ENCODE measurements at places on chromosomes 6 and 20. TPM values are rescaled to one million over a fixed set of nuclear protein-coding genes. Genes with fewer than 3 reads are reported as not detected.

DNA sequence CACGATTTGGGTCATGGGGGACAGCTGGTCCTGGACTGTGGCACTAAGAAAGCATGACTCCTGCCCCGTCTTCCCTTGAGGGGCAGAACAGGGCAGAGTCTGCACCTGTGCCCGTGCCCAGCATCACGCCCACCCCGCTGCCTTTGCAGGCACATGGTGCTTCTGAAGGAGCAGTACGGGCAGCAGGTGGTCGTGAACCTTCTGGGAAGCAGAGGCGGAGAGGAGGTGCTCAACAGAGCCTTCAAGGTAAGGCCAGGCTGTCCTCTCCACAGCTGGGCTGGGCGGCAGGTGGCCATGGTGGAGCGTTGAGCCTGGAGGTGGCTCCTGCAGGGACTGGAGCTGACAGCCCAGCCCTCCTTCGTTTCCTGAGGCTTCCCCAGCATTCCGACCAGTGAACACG is 77.4 kb downstream of the SYNJ2 start:
- DNase-seq, result no peak

- DNase-seq, result peak; percentile 69
Observed at GRCh38 chr20:846894-847278, 13.4 kb downstream of the FAM110A start.

- DNase-seq, result no peak
Observed at GRCh38 chr6:122615409-122615808, 5.2 kb downstream of the PKIB start.

- DNase-seq, result no peak
Observed at GRCh38 chr20:61560361-61560853, 308.3 kb downstream of the CDH4 start.

- DNase-seq, result peak; percentile 23
Observed at GRCh38 chr20:651713-652614, 1.0 kb downstream of the SRXN1 start.

GRCh38 chr20:62782149-62782892 is 14.0 kb upstream of the MRGBP start:
- no peak for DNase-seq

TXLNB gene
- total RNA-seq, result 0.31 TPM

- no peak for DNase-seq
Observed at GRCh38 chr6:165692106-165692653, 29.1 kb upstream of the PDE10A start.

DNA sequence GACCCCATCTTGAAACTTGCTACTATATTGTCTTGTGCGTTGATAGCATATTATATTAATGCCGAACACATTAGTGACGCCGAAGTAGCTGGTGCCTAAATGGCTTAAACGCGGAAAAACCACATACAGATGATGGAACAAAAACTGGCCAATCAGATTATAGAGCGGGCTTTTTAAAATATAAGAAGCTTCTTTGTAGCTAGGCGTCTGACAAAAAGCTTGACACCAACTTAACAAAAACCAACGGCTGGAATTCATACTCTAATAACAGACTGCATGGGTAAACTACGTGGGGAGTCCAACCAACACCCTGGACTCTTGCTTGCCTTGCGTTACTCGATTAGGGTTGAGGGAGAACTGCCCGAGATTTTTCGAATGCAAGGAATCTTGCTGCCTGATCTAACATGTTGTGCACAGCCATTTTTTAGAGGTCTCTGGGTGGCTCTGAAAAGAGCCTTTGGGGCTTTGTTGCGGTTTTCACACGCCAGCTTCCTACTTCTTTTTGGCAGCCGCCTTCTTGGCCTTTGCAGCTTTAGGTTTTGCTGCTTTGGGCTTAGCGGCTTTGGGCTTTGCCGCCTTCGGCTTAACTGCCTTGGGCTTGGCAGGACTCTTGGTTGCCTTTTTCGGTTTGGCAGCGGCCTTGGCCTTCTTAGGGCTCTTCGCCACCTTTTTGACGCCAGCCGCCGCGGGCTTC is 45.7 kb downstream of the OR2B2 start:
- peak; percentile 76 for DNase-seq

E2F1 gene
- 66.8 TPM for total RNA-seq

DNA sequence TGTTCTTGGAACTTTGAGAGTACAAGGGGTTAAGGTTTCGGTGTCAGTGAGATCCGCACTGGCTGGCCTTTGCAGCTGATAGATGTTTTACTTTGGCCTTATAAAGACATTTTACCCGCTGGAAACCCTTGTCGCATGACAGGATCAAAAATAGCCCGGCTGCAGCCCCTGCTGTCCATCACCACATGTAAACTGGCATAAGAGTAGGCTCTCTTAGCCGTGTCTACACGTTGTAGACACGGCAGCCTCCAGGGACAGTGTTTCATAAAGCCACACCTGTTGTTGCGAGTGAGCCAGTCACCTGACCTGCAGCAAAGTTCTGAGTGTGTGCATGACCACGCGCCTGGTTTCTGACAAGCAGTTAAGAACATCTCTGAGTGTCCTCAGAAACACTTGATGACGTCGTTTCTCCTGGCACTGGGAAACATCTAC is 8.5 kb downstream of the RBM24 start:
- no peak for DNase-seq

CTAGE9 gene
- not detected for total RNA-seq

DOP1A gene
- 5.9 TPM for total RNA-seq

DNA sequence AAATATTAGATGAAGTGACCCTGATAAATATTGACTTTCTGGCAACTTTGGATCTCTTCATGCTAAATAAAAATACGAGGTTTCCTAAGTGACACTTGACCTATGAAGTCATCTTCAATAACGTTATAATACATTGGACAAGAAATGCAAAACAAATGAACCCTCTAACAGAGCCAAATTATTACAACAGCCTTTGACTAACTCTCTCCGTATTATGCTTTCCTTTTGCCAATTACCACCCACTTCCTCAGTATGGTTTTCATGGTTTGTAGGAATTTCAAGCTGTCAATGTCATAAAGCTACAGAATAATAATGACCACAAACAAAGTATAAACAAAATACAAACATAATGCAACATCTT is 210.5 kb downstream of the MOXD1 start:
- no peak for DNase-seq

GRCh38 chr20:19937218-19937617 is 79.9 kb upstream of the NAA20 start:
- peak; percentile 54 for DNase-seq

GRCh38 chr6:135913785-135914184 is 62.3 kb downstream of the PDE7B start:
- DNase-seq, result peak; percentile 19

- DNase-seq, result no peak
Observed at GRCh38 chr6:79894939-79895338, 52.4 kb downstream of the ELOVL4 start.

- no peak for DNase-seq
Observed at GRCh38 chr6:96864216-96865054, 27.2 kb upstream of the GPR63 start.

CCN5 gene
- total RNA-seq, result not detected

SLC2A10 gene
- total RNA-seq, result not detected

DNA sequence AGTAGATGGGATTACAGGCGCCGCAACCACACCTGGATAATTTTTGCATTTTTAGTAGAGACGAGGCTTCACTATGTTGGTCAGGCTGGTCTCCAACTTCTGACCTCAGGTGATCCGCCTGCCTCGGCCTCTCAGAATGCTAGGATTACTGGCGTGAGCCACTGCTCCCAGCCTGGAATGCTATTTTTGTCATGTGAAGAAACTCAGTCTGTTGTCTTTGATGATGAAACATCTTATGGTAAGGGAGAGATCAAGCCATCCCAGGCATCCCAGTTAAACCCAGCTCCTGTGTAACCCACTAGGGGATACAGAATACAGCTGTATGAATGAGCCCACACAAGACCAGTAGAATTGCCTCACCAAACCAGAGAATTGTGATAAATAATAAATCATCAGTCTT is 83.6 kb upstream of the RBM24 start:
- DNase-seq, result no peak

GRCh38 chr20:39778431-39778830 is 816.3 kb downstream of the DHX35 start:
- DNase-seq, result no peak

PAX1 gene
- not detected for total RNA-seq

DNA sequence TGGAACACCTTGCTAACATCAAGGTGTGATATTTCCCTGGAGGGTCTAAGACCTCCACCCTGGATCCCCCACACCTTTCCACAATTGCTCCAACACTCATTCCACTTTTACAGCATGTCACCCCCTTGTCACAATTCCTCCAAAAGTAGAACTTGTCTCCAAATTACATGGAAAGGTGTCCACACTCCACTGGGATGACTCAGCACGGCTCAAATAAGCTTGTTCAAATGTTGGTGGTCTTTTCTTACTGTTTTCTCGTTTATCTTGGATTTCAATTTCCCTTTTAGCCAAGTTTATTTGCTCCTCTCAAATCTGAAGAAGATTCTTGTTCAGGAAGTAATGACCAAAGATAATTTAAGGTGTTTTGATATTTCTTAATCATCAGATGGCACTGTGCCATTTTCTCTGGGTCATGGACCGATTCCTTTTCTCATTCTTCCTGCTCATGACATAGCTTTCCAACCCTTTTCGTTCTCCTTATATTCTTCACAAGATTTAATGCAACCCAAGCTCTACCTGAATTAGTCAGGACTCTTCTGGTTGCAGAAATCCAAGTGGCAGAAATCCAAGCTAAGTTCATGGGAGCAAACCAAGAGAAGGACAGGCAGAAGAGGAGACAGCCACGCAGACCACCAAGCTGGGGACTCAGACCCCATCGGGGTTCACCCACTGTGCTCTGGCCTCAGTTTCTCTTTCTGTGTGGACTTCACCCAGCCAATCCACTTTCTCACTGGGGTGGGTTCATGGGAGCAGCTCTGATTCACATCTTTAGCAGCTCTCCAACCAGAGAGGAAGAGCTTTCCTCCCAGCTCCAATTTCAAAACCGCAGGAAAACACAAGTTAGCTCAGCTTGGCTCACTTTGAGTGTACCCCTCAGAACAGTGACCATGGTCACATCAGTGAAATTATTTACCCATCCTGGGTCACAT is 110.5 kb upstream of the CDYL start:
- no peak for DNase-seq

IBTK gene
- 30.7 TPM for total RNA-seq

B4GALT5 gene
- 21.4 TPM for total RNA-seq

GRCh38 chr6:41602864-41603608 is 35.2 kb upstream of the MDFI start:
- DNase-seq, result peak; percentile 82

GRCh38 chr6:155327326-155328073 is 13.2 kb upstream of the TFB1M start:
- peak; percentile 71 for DNase-seq

DNMT3B gene
- 1.7 TPM for total RNA-seq

- no peak for DNase-seq
Observed at GRCh38 chr20:19003366-19004336, 190.1 kb downstream of the SCP2D1 start.

MYBL2 gene
- total RNA-seq, result 81.3 TPM

DNA sequence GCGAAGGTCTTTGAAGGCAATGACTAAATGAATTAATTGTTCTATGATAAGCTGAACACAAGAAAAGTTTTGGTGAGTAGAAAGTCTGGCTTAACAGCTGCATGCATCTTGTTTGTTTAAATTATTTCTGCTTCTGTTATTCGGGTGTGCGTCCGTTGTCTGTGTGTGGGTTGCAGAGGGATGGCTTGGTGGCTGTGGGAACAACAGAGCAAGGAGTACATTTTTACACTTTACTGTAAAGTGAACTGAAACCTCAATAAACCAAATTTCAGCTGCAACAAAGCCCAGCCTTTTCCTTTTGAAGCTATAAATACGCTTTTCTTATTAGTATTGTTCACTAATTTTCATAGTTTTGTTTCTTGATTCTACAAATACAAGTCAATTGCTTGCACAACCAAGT is 3.5 kb upstream of the LAMP5 start:
- no peak for DNase-seq

- peak; percentile 62 for DNase-seq
Observed at GRCh38 chr20:31516651-31517050, 2.4 kb downstream of the HM13 start.

GRCh38 chr6:79506251-79506650 is 31.0 kb downstream of the LCA5 start:
- DNase-seq, result no peak

DNA sequence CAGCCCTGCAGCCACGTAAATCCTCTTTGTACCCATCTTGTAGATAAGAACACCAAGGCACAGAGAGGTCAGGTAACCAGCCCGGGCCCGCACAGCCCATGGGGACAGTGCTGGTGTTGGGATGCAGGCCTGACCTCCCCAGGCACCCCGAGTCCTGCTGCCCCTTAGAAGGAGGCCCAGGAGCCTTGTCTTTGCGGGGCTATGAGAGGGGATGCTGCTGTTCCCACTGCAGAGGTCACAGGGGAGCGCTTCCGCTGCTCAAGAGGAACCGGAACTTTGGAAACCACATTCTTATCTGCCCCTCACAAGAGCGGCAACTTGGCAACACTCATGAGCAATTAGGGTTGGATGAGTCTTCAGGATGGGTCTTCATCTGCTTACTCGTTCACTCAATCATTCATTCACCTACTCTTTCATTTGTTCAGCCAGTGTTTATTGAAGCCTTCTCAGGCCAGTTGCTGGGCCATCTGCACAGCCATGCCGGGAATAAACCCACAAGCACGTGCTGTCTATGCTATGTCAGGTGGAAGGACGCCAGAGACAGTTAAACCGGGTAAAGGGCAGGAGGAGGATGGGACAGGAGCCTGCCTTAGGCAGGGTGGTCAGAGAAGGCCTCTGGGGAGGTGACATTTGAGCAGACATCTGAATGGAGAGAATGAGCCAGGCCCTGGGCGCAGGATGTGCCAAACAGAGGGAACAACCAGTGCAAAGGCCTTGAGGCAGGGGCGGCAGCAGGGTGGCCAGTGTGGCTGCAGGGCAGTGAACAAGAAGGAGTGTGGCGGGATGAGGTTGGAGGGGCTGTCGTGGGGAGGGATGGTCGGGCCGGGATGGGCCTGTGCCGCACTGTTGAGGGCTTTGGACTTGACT is 60.8 kb downstream of the RBM38 start:
- DNase-seq, result peak; percentile 30

DNA sequence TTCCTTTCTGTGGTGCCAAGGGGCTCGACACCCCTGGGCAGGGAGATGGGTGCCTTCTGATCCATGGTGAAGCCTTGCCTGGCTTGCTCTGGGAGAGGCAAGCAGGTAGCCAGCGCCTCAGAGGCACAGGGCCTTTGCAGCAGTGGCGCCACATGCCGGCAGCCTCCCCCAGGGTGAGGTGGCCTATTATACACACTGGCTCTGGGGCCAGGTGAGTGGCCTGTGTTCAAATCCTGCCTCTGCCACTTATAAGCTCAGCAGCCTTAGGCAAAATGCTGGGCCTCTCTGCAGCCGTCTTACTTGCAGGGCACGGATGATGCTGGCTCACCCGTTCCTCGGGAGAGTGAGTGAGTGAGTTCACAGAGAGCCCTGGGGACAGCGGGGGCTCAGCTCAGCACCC is 176.9 kb downstream of the TFAP2C start:
- DNase-seq, result no peak

GRCh38 chr20:45088247-45088646 is 12.7 kb downstream of the KCNS1 start:
- no peak for DNase-seq

DNA sequence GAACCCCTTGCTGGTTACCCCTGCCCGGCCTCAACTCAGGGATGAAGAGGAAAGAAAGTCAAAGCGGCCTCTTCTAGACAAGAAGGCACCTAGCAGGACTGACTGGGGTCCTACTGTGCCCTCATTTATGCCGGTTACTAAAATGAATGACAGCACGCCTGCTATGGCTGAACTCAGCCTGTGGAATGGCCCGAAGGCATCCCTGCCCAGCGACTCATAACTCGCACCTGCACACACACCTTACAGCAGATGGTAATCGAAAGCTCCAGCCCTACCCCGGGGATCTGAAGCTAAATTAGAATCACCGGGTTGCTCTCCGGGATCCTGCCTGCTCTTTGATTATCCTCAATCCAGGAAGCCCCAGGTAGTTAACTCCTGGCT is 747 bp upstream of the TXNDC5 start:
- DNase-seq, result no peak

Data from activated CD4-positive, alpha-beta memory T cell treated with anti-CD3 and anti-CD28 coated beads for 36 hours (primary cell).